ENCODE measurements at places on chromosomes 2 and 18.

DNA sequence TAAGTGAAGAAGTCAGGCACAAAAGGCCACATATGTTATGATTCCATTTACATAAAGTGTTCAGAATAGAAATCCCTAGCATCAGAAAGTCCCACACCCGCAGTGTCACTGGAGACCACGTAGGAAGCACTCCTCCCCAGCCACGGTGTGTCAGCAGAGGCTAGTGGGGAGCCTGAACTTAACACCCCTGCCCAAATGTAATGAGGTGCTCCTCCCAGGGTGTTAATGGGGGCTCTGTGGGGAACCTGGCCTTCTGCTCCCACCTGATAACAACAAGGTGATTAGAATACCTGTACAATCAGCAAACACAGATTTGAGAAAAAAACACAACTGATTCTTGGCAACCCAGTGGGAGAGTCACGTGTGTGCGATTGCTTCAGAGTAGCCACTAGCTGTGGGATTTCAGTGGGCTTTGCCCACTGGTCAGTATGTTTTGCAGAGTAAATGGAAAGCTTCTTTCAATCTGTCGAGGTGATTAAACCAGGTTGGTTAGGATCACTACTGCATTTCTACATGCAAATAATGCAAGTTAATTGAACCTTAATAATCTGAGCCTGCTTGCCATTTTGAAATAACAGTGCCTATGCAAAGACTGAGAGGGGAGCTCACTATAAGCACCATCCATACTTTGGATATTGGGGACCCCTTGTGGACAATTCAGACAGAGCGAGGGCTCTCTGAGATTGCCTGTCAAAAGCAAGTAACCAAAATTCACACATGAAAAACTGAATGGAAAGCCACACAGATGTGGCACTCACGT, 20.6 kb upstream of the ATRAID start:
- DNase-seq: peak; percentile 66

- DNase-seq: no peak
Observed at GRCh38 chr2:3313781-3314375, 63.7 kb downstream of the EIPR1 start.

DNA sequence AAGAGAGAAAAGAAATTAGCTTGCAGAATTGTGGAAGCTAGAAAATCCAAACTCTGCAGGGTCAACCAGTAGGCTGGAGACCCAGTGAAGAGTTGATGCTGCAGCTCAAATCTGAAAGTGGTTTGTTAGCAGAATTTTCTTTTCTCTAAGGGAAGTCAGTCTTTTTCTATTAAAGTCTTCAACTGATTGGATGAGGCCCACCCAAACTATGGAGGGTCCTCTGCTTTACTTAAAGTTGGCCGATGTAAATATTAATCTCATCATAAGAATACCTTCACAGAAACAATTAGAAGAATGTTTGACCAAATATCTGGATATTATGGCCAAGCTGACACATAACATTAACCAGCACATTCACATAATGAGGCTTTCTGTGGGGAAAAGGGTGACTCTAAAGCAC, 73.7 kb downstream of the FTCDNL1 start:
- no peak for DNase-seq

- no peak for DNase-seq
Observed at GRCh38 chr2:33008716-33009115, 62.0 kb downstream of the LTBP1 start.

- peak; percentile 14 for DNase-seq
Observed at GRCh38 chr2:239293775-239294430, 106.9 kb downstream of the HDAC4 start.

DNA sequence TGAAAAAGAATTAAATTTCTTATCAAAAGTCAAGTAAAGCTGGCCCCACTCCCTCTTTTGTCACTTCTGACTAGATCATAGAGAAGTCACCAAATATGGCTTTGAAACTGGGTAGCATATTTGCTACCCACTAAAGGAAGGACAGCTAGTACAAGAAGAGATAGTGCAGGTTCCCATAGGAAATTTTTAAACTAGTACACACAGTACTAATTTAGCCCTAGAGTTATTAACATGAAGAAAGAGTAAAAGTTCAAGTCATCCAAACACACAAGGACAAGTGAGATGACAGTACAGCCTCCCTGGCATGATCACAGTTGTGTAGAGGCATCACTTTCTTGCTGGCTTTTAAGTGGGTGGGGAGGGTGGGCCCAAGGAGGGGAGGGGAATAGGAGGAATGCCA, 100.9 kb downstream of the IRS1 start:
- no peak for DNase-seq

GRCh38 chr2:1420746-1421480, 7.7 kb downstream of the TPO start:
- no peak for DNase-seq

DNA sequence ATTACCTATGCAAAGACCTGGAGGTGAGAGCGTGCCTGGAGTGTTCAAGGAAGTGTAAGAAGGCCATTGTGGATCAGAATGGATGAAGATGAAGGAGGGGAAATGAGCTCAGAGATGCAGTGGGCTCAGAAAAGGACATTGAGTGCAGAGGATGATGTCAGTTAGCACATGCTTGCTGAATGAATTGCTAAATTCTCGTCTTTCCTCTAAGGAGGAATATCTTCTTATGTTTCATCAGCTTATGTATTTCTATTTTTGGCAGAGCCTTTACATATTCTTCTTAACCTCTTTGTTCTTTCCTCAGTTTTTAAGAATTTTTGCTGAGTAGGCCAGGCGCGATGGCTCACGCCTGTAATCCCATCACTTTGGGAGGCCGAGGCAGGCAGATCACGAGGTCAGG, 30.9 kb downstream of the FAM171B start:
- DNase-seq: no peak

DNA sequence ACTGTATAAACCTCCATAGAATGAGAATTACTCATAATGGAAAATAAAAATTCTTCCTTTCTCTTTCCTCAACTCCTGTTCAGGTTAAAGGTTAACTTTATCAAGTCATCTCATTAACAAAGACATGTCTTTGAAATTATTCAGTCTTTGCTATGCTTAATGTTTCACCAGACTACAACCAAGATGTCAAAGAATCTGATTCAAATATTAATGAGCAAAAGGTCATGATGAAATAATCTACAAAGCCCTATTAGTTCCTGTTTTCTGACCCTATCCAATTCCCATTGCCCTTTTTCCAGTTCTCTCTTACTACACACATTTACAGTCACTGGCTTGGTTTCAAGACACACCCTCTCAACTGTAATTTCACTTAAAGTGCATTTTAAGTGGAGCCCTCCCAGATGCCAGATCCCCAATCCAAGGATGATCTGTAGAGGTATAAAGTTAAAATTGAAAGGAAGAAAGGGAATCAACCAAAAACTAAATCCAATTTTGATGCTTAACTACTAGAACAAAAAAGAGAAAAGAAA, 246.9 kb upstream of the CYP26B1 start:
- no peak for DNase-seq

DNA sequence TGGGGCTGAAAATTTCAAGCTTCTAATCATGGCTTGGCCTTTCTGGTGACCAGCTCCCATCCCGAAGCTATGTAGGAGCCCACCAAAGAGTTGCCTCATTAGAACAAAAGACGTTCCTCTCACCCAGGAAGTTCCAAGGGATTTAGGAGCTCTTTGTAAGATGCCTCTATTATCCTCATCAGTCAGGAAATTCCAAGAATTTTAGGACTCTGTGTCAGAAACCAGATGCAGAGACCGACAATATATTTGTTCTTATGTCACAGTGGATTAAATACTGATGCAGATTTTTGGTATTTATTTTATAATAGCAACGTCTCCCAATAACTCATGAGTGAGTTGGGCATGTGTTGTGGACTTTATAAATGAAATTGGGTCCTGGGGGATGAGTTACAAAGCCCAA, 91.8 kb upstream of the SKOR2 start:
- DNase-seq: no peak

DNA sequence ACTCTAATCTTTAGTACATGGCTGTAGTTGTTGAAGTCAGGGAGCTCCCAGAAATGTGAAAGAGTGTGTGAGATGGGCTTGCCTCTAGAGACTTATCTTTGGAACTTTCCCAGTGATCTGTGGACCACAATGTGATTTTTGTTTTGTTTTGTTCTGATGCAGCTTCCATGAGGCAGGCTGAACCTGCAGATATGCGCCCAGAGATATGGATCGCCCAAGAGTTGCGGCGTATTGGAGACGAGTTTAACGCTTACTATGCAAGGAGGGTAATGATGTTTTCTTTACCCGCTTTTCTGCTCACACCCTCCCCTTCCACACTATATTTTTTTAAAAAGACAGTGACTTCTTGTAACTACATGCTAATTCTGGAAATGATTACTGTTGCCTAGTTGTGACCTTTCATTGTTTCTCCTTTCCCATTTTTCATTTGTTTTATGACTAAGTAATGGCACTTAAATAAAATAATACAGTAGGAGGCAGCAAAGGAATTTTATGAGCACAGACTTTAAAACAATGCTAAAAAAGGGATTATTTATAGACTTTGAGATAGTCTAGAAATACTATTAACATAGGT, 29.3 kb downstream of the BCL2L11 start:
- no peak for DNase-seq

DNA sequence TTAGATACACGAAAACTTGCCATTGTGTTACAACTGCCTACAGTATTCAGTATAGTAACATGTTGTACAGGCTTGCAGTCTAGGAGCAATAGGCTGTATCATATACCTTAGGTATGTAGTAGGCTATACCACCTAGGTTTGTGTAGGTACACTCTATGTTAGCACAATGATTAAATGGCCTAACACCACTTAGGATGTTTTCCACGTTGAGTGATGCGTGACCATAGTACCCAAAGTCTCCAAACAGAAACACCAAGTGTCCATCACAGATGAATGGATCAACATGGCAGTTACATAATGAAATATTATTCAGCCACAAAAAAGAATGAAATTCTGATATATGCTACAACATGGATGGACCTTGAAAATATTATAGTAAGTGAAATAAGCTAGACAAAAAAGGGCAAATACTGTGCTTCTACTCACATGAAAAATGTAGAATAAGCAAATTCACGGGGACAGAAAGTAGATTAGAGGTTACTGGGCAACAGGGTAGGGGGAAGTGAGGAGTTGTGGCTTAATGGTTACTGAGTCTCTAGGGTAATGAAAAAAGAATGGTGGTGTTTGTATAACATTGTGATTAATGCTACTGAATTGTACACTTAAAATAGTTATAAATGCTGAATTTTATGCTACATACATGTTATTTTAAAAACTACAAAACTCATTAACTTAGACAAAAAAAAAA, 62.6 kb downstream of the TMEM131 start:
- DNase-seq: no peak

DNA sequence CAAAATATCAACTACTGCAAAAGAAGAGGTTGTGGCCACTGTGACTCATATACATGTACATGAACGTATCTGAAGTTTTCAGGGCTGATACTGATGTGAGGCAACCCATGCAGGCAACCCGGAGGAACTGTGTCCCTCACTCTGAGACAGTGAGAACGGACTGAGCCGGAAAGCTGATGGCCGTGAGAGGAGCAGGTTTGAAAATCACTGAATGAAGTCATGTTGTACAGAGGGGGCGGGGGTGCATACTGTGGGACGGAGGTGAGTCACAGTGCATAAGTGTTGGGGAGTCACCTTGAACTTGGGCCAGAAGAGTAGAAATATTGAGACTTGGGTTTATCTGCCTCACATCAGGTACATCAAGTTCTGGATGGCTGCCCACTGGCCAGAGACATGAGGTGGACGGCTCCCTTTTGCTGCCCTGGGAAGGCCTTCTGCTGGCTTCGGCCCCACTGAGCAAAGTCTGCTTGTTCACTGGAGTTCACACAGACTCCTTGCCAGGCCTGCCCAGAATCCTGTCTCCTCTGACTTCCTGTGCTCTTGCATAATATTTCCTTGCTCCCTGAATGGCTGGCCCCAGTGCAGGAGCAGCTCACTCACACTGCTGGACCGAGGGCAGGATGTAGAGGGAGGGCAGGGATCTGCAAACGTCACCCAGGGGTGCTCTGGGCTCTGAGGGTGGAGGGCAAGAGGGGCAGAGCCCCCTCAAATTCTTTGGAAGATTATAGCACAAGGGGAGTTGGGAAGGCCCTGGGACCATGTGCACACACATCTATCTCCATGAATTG, 18.1 kb downstream of the EPAS1 start:
- no peak for DNase-seq

DNA sequence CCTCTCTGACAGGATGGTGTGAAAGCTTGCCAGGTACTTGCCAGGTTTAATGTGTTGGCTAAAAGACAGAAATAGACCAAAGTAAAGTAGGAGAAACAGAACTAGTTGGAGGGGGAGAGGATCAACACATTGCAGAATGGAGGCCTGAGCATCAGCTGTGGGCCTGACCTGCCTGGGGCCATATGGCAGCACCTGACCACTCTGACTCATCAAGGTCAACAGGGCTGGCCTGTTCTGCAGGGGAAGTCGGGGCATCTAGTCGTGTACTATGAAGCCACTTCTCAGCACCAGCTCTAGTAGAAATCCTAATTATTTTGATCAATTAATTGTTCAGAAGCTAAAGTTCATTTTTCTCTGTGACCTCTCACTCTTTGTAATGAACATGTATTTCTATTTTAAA, 35.8 kb upstream of the NOSTRIN start:
- DNase-seq: no peak

DNA sequence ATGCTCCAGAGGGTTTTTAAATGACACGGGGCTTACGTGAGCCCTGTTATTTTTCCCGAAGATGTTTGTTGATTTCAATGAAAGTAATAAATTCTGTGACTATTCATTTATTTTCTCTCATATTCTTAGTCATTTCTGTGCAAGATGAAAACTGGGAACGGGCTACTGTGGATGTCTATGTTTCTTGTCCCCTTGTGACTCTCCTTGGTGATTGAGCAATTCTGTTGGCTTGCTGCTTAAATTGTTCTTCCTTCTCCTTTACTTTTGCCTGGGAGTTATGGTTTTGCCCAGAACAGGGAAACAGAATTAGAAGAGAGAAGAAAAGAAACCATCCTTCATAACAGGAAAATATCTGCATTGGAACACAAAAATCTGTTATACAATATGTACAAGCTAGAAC, 508.2 kb upstream of the DSEL start:
- DNase-seq: no peak

GRCh38 chr2:20225294-20226151, 593 bp upstream of the SDC1 start:
- DNase-seq: no peak
